ENCODE measurements at places on chromosomes 11 and 22. TPM values are rescaled to one million over a fixed set of nuclear protein-coding genes. Genes with fewer than 3 reads are reported as not detected.
A peak's percentile ranks its signal among the peaks of the same experiment; 100 is the strongest.

DNA sequence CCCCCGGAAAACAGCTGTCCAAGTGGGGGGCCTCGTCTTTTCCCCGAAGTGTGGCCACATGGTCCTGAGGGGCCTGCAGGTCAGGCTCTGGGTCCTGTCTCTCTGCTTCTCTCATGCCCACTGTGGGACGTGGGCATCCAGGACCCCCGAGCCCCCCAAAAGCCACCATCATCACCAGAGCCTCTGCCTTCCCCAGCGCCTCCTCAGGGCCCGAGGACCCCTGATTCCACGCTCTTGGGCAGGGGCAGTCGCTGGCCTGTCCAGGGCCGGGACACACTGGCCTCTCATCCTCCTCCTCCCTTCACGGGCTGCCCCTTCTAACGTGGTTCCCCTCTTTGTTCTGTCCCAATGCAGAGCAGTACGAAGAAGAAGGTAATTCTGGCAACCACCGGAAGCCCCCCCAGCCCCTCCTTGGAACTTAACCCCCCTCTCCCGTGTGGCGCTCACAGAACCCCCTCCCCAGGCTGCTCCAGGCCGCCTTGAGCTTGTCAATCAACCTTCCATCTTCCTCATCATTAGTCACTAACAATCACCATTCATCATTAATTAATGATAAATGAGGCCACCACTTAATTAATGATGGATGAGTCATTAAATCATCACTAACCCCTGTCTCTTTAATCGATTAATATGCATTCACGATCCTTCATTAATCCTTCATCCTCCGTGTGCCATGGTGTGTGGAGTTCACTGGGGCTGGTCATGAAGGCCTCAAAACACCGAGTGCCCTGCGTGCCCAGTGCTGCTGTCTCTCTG is 3.9 kb downstream of the TNNT3 start:
- no peak overlapping the region for H3K4me3 ChIP-seq
- H3K4me1 ChIP-seq, result peaks cover 62% of the 10 kb centered on the region
- H3K36me3 ChIP-seq, result no peaks in the 10 kb centered on the region
- no peaks in the 10 kb centered on the region for H3K27me3 ChIP-seq
- DNase-seq, result no peak

Gene OR8K1
- total RNA-seq, result not detected

DNA sequence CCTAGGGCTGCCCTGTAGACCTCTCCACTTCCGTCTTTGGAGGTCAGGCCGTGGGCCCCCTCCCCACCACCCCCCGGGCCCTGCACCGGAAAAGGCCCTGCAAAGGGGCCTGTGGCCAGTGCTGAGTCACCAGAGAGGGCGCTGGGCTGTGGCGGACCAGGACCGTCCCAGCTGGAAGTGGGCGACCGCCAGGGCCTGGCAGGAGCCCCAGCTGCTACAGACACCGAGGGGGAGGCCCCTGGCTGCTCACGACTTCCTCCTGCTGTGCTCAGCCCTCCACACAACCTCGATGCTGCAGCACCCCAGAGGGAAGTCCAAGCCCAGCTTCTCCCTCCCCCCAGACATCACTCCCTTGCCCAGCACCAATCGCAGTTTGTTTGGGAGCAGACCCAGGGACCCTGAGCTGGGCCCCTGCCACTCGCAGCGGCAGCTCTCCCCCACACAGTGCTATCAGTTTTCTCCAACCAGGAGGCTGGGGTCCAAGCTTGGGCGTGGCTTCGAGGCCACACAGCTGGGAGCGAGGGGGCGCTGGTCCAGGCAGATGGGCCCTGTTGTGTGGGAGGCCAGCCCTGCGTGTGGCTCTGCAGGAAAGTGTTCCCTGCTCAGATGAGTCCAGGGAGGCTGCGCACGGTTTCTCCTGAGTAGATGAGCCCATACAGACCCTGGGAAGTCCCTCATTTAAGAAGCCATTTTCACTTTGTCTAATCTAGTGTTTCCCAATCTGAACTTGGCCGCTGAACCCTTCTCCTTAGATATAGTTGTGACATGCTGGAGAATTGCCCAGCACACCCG is 5.6 kb upstream of the SH3BP1 start:
- peak overlapping the region; percentile 82 for H3K27ac ChIP-seq
- peaks cover 55% of the 10 kb centered on the region for H3K4me1 ChIP-seq
- peak overlapping the region; percentile 39 for H3K4me3 ChIP-seq
- no peak for DNase-seq

Gene APOL5
- not detected for total RNA-seq

Gene MRGPRF
- total RNA-seq, result 84.5 TPM

- no peaks in the 10 kb centered on the region for H3K36me3 ChIP-seq
- H3K4me1 ChIP-seq, result peaks cover 32% of the 10 kb centered on the region
- no peak for DNase-seq
- H3K4me3 ChIP-seq, result peak overlapping the region; percentile 0
- no peaks in the 10 kb centered on the region for H3K27me3 ChIP-seq
Observed at GRCh38 chr22:42431401-42432019, 693 bp downstream of the NFAM1 start.

GRCh38 chr22:39908737-39909136 is 7.9 kb downstream of the GRAP2 start:
- no peak for DNase-seq
- no peaks in the 10 kb centered on the region for H3K4me1 ChIP-seq
- no peaks in the 10 kb centered on the region for H3K27me3 ChIP-seq
- no peaks in the 10 kb centered on the region for H3K36me3 ChIP-seq
- no peak overlapping the region for H3K4me3 ChIP-seq
- H3K27ac ChIP-seq, result no peak overlapping the region

DNA sequence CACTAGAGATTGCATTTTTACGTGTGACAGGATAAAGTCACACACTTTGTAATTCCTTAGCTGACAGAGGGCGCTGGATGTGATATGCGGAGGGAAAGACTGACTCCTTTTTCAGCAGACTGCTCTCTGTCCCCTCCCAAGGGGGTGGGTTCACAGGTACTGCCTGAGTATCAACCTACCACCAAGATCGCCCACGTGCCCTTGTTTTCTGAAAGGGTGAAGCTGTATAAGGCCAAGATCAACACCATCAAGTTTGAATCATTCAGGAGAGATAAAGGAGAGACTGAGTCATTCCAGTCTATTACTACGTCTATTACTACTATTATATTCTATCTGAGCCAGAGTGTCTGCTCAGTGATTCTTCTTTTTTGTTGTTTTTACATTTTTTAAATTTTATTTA is 30.7 kb downstream of the BUD13 start:
- no peak overlapping the region for H3K4me3 ChIP-seq
- no peak for DNase-seq
- H3K4me1 ChIP-seq, result no peaks in the 10 kb centered on the region

Gene MLC1
- total RNA-seq, result 29.2 TPM

- H3K27ac ChIP-seq, result no peak overlapping the region
- no peaks in the 10 kb centered on the region for H3K27me3 ChIP-seq
- peaks cover 24% of the 10 kb centered on the region for H3K4me1 ChIP-seq
- H3K4me3 ChIP-seq, result no peak overlapping the region
- DNase-seq, result no peak
Observed at GRCh38 chr11:16920559-16920958, 93.7 kb downstream of the PLEKHA7 start.

- H3K27me3 ChIP-seq, result no peaks in the 10 kb centered on the region
- DNase-seq, result peak; percentile 69
- H3K27ac ChIP-seq, result peak overlapping the region; percentile 60
- H3K4me3 ChIP-seq, result no peak overlapping the region
Observed at GRCh38 chr22:49976439-49977175, 16.0 kb downstream of the PIM3 start.

DNA sequence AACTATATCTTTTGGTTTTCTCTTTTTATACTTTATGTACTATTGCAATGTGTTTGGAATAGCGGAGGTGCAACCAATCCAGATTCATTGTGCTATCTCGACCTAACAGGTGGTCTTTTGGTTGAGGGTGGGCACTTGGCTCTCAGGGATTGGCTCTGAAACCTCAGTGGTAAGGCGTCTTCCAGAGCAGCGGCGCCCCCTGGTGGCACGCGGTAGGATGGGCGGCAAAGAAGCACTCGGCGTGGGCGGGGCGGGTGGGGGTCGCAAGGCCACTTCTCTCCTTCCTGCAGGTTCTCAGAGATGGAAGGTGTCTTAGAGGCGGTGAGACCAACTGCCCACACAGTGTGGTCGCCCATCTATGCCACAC is 19.2 kb upstream of the PLET1 start:
- H3K27me3 ChIP-seq, result no peaks in the 10 kb centered on the region
- H3K4me3 ChIP-seq, result peak overlapping the region; percentile 45
- no peaks in the 10 kb centered on the region for H3K4me1 ChIP-seq
- H3K27ac ChIP-seq, result peak overlapping the region; percentile 54
- no peak for DNase-seq

Gene ARHGAP42
- 5.9 TPM for total RNA-seq

DNA sequence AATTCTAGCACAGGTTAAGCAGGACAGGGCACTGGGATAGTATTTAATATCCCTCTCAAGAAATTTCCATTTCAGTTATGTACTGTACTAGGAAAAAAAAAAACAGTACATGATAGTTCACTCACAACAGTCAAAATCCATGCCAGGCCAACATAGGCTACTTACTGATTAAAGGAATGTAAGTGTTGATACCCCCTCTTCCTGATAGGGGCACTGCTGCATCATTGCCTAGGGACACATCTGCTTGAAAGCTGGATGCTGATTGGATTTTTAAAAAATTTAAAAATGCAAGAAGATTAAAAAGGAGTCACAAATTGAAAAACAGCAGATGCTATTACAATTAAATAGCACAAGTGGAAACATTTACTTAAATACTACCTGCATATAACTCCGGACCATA is 43.4 kb downstream of the APOL5 start:
- no peaks in the 10 kb centered on the region for H3K4me1 ChIP-seq
- DNase-seq, result no peak
- peaks cover 19% of the 10 kb centered on the region for H3K36me3 ChIP-seq
- no peaks in the 10 kb centered on the region for H3K27me3 ChIP-seq
- no peak overlapping the region for H3K4me3 ChIP-seq
- H3K27ac ChIP-seq, result no peak overlapping the region

DNA sequence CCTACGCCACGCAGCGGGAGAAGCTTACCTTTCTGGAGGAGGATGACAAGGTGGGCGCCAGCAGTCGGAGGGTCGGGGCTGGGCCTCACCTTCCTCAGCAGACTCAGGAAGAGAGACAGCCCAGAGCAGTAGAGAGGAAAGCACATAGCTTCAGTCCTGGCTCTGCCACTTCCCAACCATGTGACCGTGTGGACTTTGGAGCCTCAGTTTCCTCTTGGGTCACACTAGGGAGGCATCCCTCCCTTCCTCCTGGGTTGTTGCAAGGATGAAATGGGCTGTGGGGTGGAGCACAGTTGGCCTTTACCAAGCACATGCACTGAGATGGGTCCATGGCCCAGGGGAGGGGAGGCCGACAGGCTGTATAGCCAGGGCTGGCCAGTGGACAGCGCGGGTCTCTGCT is 12.9 kb downstream of the DPP3 start:
- no peaks in the 10 kb centered on the region for H3K27me3 ChIP-seq
- no peaks in the 10 kb centered on the region for H3K4me1 ChIP-seq
- no peak for DNase-seq
- no peak overlapping the region for H3K4me3 ChIP-seq
- H3K27ac ChIP-seq, result no peak overlapping the region

Gene THAP7
- total RNA-seq, result 34.9 TPM

- H3K27me3 ChIP-seq, result no peaks in the 10 kb centered on the region
- H3K4me3 ChIP-seq, result no peak overlapping the region
- no peak overlapping the region for H3K27ac ChIP-seq
- no peak for DNase-seq
Observed at GRCh38 chr11:638631-639331, 1.7 kb downstream of the DRD4 start.

DNA sequence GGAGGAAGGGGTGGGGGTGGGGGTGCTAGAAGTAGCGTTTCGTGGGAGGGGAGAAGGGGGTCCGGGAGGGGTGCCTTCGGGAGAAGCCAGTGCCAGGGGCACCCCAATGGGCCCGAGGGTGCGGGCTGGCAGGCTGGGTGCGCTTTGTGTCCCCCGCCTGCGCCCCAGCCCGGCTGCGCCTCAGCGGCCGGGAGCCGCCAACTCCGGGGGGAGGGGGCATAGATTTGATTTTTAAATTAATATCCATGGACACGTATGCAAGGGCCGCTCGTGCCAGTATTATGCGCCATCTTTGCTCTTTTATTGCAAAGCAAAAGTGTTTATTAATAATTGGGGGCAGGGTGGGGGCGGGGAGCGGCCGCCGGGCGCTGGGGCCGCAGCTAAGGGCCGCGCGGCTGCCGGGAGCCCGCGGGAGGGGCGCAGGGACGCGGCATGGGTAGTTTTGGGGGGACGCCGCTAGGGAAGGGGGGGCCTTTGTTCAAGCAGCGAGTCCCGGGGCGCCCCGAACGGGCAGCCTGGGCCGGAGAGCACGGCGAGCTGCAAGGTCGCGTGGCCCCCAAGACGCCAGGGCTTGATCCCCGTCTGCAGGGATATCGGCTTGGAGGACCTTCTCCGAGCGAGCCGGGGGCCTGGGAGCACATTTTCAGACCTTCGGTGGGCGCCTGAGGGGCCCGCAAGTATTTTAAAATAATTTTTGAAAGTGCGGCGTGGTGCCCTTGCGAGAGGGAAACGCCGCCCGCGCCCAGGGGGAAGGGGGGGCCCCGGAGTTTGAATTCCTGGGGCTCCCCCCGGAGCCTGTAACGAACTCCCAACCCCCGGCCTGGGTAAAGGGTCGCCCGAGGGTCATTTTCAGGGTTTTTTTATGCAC is 959 bp downstream of the CCND1 start:
- H3K27me3 ChIP-seq, result no peaks in the 10 kb centered on the region
- peak overlapping the region; percentile 77 for H3K4me3 ChIP-seq
- H3K27ac ChIP-seq, result peak overlapping the region; percentile 85
- peaks cover 72% of the 10 kb centered on the region for H3K4me1 ChIP-seq
- H3K36me3 ChIP-seq, result no peaks in the 10 kb centered on the region

DNA sequence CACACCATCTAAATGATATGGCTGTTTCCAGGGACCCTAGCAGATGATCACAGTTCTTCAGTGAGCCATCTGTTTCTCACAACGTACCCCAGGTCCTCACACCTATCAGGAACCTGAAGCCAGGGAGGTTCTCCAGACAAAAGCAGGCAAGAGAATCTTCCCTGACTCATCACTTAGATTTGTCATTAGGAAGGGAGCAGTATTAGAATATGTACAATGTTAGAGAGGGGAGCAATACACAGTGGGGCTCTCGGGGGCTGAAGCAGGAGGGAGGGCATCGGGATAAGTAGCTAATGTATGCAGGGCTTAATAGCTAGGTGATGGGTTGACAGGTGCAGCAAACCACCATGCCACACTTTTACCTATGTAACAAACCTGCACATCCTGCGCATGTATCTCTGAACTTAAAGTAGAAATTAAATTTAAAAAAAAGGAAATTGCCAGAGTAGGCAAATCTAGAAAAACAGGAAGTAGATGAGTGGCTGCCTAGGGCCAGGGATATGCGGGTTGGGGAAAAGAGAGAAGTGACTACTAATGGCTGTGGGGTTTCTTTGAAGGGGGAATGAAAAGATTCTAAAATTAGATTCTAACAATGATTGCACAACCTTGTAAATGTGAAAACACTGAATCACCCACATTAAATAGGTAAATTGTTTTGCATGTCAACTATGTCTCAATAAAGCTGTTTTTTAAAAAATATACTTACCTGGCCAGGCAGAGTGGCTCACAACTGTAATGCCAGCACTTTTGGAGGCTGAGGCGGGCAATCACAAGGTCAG is 14.4 kb downstream of the C22orf42 start:
- H3K27ac ChIP-seq, result no peak overlapping the region
- H3K36me3 ChIP-seq, result no peaks in the 10 kb centered on the region
- DNase-seq, result no peak

Gene PHETA2
- total RNA-seq, result 14.2 TPM

All from vagina (tissue), 2 donors.